ENCODE measurements at places on chromosomes 7 and 10. TPM values are rescaled to one million over a fixed set of nuclear protein-coding genes. Genes with fewer than 3 reads are reported as not detected.

DNA sequence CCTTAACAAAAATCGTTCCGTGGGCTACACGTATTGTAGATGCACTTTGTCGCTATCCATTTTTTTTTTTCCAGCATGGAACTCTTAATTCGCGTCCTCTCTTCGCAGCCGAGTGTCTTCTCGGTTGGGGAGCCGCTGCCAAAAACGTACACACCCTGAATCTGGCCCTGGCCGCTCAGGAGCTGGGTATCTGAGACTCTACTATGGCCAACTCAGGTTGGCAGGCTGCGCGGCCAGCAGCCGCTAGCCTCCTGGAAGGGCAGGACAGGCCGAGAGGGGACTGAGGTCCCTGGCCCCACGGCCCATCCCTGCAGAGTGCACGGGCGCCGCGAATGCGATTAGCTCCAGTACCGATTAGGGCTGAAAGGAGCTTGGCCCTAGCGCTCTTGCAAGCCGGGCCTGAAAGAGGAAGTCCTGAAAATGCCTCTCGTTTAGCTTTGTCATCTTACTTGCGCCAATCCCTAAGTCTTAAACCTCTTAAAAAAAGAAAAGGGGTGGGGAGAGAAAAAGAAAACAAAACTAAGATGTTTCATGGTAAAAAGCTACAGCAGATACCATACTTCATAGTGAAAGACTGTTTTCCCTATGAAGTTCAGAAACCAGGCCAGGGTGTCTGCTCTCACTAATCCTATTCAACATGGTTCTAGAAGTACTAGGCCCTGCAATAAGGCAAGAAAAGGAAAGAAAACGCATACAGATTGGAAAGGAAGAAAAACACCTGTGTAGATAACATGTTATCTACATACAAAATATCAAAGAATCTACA lies 113.2 kb upstream of the RHEB start:
- DNase-seq = peak; percentile 39

GRCh38 chr10:5159126-5159525 lies 25.8 kb downstream of the AKR1C8 start:
- peak; percentile 2 for DNase-seq

GRCh38 chr7:133564484-133564883 lies 311.6 kb downstream of the EXOC4 start:
- peak; percentile 9 for DNase-seq

DNA sequence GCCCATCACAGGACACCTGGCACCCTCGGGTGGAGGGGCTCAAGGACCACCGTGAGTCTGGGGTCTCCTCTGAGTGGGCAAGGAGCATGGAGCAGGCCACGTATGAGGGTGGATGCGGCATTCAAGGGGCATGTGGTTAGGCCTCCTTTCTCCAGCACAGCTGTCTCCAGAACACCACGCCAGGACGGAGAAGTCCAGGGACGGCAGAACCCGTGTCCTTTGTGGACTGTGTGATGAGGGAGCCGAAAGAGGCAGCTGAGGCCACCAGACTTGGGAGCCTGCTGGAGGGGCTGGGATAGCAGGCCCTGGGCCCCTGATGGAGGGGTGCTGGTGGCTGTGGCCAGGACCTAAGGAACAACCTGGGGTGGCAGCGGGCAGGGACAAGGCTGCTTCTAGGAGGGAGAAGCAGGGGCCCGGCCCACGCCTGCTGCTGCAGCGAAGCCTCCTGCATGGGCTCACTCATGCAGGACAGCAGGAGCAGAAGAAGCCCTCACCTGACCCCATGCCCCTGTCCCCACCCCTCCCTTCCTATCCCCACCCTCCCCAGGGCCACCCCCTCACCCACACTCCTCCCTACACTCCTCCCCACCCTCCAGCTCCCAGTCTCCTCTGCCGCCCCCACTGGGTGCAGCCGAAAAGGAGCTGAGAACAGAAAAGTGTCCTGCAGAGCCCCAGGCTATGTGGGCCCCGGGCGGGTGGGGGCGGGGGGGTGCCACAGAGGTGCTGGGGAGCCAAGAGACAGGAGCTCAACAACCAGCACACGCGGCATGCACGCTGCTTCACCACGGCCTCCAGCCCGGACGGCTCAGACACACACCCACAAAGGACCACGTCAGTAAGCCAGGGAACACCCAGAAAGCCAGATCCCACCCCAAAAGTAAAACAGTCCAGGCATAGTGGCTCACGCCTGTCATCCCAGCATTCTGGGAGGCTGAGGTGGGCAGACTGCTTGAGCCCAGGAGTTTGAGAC lies 29.7 kb downstream of the ZFAND2A start:
- DNase-seq = no peak

GRCh38 chr7:116408166-116408565 lies 91.4 kb upstream of the CAV2 start:
- DNase-seq = no peak

DNA sequence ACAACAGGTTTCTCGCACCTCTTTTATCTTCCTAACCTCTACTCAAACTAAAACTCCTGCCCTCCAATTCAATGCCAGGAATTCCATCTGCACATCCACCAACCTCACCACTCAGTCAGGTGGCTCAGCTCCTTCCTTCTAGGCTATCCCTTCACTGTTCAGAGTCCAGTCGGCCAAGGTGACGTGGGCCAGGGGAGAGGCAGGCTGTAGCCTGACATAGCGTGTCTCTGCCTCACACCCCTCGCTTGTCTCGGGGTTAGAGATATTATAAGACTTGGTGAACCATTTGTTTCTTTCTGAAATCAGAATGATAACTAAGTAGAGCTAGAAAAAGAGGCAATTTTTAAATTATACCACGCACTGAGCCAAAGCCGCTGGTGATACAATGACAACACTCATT lies 31.1 kb downstream of the HIPK2 start:
- DNase-seq = no peak

GRCh38 chr7:106664343-106664742 lies 3.4 kb upstream of the CCDC71L start:
- DNase-seq = no peak

DNA sequence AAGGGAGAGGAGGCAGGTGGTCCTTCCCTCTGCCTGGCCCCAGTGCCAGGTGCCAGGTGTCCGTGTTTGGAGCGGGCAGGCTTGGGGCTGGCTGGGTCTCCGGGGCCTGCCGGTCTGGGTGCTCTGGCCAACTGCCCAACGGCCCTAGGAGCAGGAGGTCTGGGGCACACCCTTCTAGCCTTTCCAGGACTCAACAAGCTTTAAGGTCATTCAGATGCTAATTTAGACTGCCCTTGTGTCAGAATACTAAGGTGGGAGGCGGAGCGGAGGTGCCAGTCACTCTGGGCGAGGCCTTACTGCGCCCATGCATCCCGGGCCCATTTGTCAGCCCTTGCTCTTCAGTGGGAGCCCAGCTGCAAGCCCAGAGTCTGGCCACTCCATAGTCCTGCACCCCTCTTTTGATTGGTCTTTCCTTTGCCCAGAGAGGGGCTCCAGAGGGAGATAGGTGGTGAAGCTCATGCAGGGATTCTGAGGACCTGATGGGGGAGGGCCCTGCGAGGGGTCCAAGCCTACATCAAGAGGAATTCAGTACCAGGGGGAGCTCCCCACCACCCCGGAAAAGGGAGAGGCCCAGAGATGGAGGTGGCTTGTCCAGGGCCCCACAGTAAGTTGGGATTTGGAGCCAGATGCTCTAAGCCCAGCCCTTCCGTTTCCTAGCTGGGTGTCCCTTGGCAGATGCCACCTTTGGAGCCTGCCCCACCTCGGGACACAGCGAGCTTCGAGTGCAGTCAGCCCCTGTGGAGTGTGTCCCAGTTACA lies 1.3 kb downstream of the PGAM2 start:
- no peak for DNase-seq

- DNase-seq = no peak
These were observed 158.6 kb downstream of the NRF1 start for GRCh38 chr7:129769866-129770808.

DNA sequence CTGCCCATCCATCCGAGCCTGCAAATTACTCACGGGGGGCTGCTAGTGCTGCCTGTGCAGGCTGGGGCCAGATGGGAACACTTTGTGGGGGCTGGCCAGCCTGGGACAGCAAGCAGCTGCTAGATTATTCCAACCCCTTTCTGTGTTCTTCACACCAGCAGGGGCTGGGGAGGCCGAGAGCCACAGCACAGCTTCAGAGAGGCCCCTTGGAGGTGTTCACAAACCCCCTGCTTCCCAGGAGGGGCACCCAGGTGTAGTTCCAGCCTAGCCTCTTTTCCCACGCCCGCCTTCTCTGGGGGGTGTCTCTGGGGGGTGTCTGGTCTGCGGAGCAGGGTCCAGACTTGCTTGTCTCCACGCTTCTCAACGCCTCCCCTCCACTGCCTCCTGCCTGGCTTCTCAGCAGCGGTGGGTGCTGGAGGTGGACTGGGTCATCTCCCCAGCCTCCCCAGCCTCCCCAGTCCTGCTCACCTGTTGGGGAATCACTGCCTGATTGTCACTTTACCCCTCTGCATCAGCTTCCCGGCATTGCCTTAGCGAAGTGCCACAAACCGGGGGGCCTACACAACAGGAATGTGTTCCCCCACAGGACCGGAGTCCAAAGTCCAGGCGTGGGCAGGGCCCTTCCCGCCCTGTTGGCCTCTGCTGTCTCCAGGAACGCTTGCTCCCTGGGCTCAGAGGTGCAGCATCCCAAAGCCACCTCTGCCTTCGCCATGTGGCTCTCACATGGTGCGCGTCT lies 74.0 kb upstream of the EN2 start:
- no peak for DNase-seq

GRCh38 chr7:37974711-37975110 lies 54.3 kb downstream of the EPDR1 start:
- no peak for DNase-seq

GRCh38 chr7:44466300-44467216 lies 23.9 kb downstream of the NUDCD3 start:
- DNase-seq = no peak

GRCh38 chr7:118153551-118154177 lies 30.3 kb upstream of the LSM8 start:
- peak; percentile 67 for DNase-seq

DNA sequence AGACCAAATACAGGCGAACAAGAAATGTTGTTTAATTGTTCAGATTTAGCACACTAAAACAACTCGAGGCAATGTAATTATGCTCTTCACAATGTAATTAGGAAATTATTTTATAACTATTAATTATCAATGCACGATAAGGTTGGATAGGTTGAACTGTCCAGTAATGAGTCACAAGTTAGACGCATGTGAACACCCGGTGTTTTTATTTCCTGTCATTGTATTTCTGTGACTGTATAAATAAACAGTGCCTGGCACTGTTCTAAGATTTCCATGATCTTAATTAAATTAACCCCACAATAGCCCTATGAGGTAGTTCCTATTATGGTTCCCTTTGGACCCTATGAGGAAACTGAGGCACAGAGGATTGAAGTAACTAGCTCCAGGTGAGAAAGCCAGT lies 26.2 kb downstream of the C10orf105 start:
- peak; percentile 20 for DNase-seq

- no peak for DNase-seq
These were observed 557.8 kb downstream of the AUTS2 start for GRCh38 chr7:70156057-70156456.

DNA sequence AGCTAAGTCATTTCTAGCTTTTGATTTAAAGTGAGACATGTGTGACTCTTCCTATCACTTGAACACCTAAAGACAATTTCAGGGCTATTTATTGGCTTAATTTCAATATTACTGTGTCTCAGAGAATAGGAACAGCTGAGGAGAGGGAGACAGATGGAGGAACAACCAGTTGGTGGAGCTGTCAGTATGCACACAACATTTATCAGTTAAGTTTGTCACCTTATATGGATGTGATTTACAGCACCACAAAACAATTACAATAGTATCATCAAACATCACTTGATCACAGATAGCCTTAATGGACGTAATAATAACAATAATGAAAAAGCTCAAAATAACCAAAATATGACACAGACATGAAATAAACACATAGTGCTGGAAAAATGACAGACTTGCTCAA lies 129.6 kb downstream of the NPSR1 start:
- no peak for DNase-seq

GRCh38 chr10:89640241-89640640 lies 4.8 kb downstream of the PANK1 start:
- no peak for DNase-seq

DNA sequence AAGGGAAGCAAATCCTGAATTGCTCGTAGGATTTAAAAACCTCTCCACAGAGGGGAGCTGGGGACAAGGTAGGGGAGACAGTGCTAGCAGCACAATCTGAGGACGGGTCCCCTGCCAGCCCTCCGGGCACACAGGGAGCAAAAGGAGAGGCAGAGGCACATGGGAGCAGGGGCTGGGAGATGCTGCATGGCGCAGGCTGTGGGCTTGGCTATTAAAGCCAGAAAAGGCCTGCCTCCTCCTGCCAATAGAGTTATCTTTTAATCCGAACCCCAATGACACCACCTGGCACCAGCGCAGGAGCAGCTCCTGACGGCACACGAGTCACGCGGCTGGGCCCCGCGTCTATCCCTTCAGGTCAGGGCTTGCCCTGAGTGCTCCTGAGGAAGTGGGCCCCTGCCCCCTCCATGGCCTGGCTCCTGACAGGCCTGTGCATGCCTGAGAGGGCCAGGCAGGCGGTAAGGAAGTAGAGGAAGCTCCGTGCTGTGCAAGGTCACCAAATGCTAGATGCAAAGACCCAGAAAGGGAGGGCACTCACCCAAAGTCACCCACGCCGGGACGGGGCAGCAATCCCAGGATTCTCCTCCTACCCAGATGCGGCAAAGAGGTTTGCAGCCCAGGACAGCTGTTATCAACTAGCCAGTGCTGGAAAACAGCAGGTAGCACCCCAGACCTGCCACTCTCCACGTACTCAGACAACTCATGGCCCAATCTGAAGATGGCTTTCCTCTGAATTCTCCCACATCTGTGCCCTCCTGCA lies 28.1 kb downstream of the DLG5 start:
- DNase-seq = no peak

DNA sequence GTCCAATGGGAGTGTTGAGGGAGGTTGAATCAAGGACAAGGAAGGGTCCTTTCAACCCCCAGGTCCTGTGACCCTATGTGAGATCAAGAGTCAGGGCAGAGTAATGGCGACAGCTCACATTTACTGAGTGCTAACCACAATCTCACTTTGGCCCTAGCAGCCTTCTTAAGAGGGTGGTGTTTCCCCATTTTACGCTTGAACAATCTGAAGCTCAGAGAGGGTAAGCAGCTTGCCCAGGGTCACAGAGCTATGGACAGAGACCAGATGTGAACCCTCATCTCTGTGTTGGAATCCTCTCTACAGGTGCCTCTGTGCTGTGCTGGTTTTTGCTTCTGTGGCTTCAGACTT lies 102.0 kb downstream of the GRK5 start:
- DNase-seq = no peak

- DNase-seq = no peak
These were observed 539.8 kb upstream of the CELF2 start for GRCh38 chr10:10477844-10478243.

Gene PTPRZ1
- total RNA-seq = not detected

Gene RNLS
- not detected for total RNA-seq

Gene HABP2
- total RNA-seq = not detected

Gene SDK1
- total RNA-seq = 4.8 TPM

Gene DNAJC1
- total RNA-seq = 53.4 TPM

Gene FEZF1
- not detected for total RNA-seq

Gene HOGA1
- total RNA-seq = 0.15 TPM

Gene GIMAP2
- total RNA-seq = not detected

Gene ZKSCAN1
- 13.9 TPM for total RNA-seq

Gene TMEM178B
- total RNA-seq = 0.29 TPM

Gene HTR5A
- not detected for total RNA-seq
